ENCODE measurements at places on chromosomes 5 and 9.
A peak's percentile ranks its signal among the peaks of the same experiment; 100 is the strongest.

DNA sequence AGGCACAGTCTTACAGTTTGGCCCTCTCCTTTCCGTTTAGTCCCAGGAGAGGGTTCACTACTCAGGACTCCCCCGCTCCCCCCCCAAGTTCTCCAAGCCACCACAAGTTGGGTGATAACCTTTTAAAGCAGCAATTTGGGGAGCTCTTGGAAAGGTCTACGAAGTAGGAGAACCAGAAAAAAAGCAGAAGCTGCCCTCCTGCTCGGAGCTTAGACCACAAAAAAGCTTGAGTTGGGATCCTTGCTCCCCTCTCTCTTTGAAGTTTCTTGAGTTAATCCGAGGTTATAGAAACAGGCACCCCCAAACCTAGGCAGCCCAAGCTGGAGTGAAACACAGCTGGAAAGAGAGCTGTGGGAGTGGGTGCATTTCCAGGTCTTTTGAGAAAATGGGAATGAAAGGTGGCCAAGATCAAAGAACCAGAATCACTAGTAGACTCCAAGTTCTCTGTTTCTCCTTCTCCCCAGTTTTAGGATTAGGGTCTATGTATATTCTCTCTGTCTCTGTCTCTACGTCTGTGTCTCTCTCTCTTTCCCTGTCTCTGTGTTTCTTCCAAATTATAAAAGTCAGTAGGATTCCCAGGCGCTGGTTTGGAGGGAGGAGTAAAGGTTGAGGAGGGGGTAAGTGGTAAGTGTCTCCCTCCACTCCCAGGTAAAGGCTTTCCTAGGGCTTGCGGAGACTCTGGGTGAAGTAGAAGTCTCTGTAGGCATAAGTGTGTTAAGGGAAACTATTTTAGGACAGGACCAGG lies 2.8 kb downstream of the LHX2 start:
- no peak for DNase-seq

GRCh38 chr9:109640580-109641371 lies 139.2 kb upstream of the PALM2AKAP2 start:
- peak; percentile 83 for DNase-seq

GRCh38 chr9:20728493-20729220 lies 44.6 kb downstream of the FOCAD start:
- DNase-seq: peak; percentile 62

GRCh38 chr5:5370059-5370774 lies 52.3 kb upstream of the ICE1 start:
- DNase-seq: no peak

DNA sequence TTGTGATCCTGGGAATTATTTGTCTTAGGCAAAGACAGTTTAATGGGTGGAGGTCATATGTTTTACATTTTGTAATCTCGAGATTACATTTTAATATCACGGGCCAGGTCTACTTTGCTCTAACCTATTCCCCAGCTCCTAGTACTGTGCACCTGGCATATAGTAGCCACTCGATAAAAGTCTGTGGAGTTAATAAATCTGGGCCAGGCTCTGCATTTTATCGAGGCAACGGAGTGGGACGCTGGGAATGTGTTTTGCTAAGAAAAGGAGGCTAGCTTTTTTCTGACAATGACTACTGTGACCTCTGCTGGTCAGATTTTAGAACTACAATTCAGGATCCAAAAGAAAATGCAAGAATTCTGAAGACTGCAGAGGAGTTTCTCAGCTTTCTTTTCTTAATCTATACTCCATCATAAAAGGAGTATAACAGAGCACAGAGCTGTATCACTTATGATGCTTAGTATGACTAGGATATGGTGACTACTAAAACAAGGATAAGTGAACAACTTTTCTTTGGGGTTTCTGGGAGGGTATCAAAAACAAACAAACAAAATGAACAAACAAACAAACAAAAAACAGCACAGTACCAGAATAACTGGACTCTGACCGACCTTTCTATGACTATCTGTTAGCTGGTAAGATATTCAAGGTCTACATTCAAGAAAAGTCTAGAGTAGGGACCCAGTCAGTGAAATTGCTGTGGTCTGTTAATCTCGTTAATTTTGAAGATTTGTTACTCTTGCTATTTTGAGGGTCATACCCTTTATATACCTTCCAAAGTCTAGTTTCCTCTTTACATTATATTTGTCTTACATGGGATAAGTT lies 46.1 kb upstream of the CER1 start:
- peak; percentile 72 for DNase-seq

- no peak for DNase-seq
Measured at GRCh38 chr9:89174291-89174690, 4.3 kb downstream of the SHC3 start.

GRCh38 chr9:18208166-18209059 lies 265.5 kb upstream of the ADAMTSL1 start:
- peak; percentile 60 for DNase-seq

DNA sequence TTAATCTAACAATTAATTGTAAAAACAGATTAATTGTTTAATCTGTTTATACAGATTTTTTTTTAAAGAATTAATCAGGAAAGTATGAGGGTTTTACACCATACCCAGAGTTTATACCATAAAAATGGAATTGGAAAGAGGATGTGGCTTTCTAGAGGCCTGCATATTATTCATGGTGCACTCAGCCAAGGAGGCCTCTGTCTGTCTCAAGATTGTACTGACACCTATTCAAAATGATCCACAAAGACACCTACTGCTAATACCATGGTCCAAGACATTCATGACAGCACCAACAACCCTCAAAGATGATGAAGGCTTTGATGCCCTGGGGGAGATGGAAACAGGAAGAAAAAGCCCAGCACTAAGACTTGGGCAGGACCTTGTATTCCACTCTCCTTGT lies 58.1 kb upstream of the MAST4 start:
- DNase-seq: no peak

GRCh38 chr5:177531209-177531940 lies 14.6 kb upstream of the DDX41 start:
- no peak for DNase-seq

DNA sequence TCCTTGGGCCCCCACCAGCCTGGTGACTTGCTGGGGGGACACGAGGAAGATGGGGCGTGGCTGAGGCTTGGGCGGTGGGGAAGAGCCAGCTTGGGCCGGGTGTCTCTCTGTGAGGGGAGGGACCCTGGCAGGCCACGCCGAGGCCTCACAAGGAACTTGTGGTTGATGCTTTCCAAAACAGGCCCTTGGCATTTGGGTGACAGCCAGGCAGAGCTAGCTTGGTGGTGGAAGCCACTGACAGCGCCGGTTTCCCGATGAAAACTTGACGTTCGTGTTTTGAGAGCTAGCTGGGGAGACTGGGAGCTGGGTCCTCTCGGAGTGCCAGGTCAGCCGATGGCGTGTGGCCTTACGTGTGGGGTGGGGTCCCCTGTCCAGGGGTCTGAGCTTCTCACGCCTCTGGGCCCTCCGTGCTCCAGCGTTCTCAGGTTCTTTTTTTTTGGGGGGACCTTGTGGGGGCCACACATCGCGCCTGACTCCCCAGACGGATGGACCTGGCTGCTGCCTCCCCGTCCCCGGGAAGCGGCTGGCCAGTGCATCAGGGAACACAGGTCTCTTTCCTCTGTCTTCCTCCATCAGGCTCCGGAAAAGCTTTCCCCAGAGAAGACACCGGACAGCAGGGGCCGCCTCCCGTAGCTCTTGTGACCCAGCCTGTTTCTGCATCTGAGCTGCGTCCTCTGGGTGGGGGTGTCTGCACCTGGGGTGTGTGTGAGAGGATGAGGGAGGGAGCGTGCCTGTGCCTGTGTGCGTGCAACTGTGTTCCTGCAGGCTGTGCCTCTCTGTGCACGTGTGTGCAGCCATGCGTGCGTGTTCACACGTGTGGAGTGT lies 129.3 kb upstream of the LPCAT1 start:
- peak; percentile 56 for DNase-seq

GRCh38 chr9:4661165-4661564 lies 929 bp upstream of the PLPP6 start:
- peak; percentile 16 for DNase-seq

- DNase-seq: no peak
Measured at GRCh38 chr9:6818292-6818922, 60.6 kb downstream of the KDM4C start.

DNA sequence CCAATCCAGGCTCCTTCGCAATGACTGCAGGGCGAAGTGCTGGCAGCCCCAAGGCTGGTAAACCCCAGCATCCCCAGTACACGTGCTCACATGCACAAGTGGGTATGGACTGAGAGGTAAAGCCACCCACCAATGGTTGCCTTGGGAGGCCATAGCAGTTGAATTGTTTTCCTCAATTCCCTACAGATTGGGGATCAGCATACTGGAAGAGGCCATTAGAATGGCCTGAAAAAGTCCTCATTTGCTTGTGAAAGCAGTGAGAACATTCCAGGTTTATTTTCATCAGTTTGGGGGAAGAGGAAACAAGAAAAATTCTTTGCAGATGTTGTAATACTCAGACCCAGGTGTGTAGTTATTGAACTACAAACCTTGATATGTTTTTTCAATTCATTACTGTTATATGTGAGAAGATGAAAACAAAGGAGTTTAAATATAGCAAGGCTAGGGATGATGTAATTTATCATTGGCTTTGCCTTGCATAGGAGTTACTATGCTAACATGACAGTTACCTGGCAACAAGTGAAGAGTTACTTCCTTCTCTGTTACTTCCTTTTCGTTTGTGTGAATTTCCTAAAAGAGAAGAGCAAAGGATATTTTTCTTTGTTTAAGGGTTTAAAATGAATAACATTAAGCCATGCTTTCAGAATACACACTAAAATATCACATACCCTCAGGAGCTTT lies 36.4 kb downstream of the MTMR12 start:
- DNase-seq: no peak

- DNase-seq: no peak
Measured at GRCh38 chr5:88304356-88304755, 35.7 kb upstream of the TMEM161B start.
